ENCODE measurements at places on chromosomes 5 and 9.

DNA sequence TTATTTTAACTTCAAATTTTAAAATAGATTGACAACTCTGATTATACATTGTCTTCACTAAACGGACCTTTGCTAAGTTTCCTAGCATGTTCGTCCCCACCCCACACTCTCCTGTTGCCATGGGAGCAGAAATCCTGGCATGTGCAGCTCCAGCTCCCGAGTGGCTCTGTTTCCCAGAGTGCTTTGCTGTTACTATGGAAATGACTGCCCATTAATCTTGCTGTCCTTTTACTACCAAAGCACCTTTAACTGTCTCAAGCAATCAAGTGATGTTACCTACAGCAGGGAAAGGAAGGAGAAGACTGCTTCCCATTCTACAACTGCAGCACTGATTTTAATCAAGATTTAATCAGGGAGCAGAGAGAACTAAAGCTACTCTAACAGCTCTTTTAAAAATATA is 212.0 kb upstream of the KIF2A start:
- no peaks in the 10 kb centered on the region for H3K27me3 ChIP-seq
- H3K36me3 ChIP-seq = no peaks in the 10 kb centered on the region

- no peaks in the 10 kb centered on the region for H3K36me3 ChIP-seq
- no peaks in the 10 kb centered on the region for H3K27me3 ChIP-seq
- no peak overlapping the region for H3K4me3 ChIP-seq
- no peak for DNase-seq
- H3K4me1 ChIP-seq = peaks cover 13% of the 10 kb centered on the region
These were observed 144.7 kb downstream of the RGS3 start for GRCh38 chr9:113608082-113608685.

- peaks cover 6% of the 10 kb centered on the region for H3K4me1 ChIP-seq
- H3K36me3 ChIP-seq = no peaks in the 10 kb centered on the region
- H3K4me3 ChIP-seq = no peak overlapping the region
- H3K27ac ChIP-seq = no peak overlapping the region
These were observed 1.5 kb downstream of the GGTA1 start for GRCh38 chr9:121498150-121498486.

DNA sequence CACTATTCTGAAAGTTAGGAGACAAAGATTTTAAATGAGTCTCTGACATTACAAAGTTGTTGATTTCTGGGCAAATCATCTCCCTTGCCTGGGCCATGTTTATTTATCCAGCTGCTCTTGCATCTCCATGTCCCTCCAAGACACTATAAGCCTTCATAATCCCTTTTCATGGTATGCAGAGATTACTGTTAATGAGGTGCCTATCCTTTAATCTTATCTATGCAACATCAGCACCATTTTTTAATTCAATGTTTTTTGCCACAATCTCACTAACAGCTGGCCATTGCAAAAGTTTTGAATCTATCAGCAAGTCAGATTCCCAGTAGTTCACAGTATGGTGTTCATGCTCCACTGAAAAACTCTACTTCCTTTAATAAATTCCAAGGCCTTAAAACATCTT is 108.5 kb upstream of the PTPRD start:
- no peak overlapping the region for H3K4me3 ChIP-seq
- H3K27me3 ChIP-seq = no peaks in the 10 kb centered on the region
- no peak overlapping the region for H3K27ac ChIP-seq

DNA sequence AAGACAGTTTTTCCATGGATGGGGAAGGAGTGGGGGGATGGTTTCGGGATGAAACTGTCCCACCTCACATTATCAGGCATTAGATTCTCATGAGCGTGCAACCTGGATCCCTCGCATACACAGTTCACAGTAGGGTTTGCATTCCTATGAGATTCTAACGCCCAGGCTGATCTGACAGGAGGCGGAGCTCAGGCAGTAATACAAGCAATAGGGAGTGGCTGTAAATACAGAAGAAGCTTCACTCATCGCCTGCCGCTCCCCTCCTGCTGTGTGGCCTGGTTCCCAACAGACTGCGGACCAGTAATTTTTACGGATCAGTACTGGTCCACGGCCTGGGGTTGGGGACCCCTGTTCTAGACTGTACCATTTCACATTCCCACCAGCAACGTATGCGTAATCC is 68.3 kb upstream of the OTULINL start:
- DNase-seq = no peak
- H3K27ac ChIP-seq = no peak overlapping the region
- H3K27me3 ChIP-seq = no peaks in the 10 kb centered on the region
